ENCODE measurements at places on chromosomes 2 and 18. TPM values are rescaled to one million over a fixed set of nuclear protein-coding genes. Genes with fewer than 3 reads are reported as not detected.

PAIP2B gene
- 0.30 TPM for total RNA-seq

IFIH1 gene
- total RNA-seq = 5.6 TPM

C2orf78 gene
- not detected for total RNA-seq

NOSTRIN gene
- total RNA-seq = not detected

DPP4 gene
- 178 TPM for total RNA-seq

TMEM178A gene
- 0.92 TPM for total RNA-seq

GAREM2 gene
- total RNA-seq = 1.5 TPM

C1GALT1C1L gene
- total RNA-seq = 0.74 TPM

TRPM8 gene
- total RNA-seq = not detected

COX5B gene
- 254 TPM for total RNA-seq

CDH7 gene
- total RNA-seq = not detected

FMNL2 gene
- 20.5 TPM for total RNA-seq

CIB4 gene
- not detected for total RNA-seq

PAX8 gene
- total RNA-seq = 0.65 TPM

LHCGR gene
- not detected for total RNA-seq

MGAT4A gene
- total RNA-seq = 1.3 TPM

NRP2 gene
- 767 TPM for total RNA-seq

PJVK gene
- total RNA-seq = 2.1 TPM

SPEG gene
- total RNA-seq = 36.2 TPM

GLI2 gene
- total RNA-seq = 14.9 TPM

RNF125 gene
- total RNA-seq = not detected

CHRNG gene
- not detected for total RNA-seq

NBAS gene
- 150 TPM for total RNA-seq

STRADB gene
- total RNA-seq = 35.6 TPM

CFAP65 gene
- not detected for total RNA-seq

DSG1 gene
- total RNA-seq = not detected

KIDINS220 gene
- total RNA-seq = 83.7 TPM

TFPI gene
- 310 TPM for total RNA-seq

GPR55 gene
- not detected for total RNA-seq

ANTXR1 gene
- 73.1 TPM for total RNA-seq

ANKRD62 gene
- total RNA-seq = not detected

RGPD3 gene
- total RNA-seq = 0.37 TPM

All from smooth muscle cell of the umbilical artery (primary cell).